ENCODE measurements at places on chromosomes 2 and 18. TPM values are rescaled to one million over a fixed set of nuclear protein-coding genes. Genes with fewer than 3 reads are reported as not detected.

- ATAC-seq, result no peak
Measured at GRCh38 chr18:75863696-75864095, 436.2 kb upstream of the SMIM21 start.

Gene ACMSD
- total RNA-seq, result not detected

DNA sequence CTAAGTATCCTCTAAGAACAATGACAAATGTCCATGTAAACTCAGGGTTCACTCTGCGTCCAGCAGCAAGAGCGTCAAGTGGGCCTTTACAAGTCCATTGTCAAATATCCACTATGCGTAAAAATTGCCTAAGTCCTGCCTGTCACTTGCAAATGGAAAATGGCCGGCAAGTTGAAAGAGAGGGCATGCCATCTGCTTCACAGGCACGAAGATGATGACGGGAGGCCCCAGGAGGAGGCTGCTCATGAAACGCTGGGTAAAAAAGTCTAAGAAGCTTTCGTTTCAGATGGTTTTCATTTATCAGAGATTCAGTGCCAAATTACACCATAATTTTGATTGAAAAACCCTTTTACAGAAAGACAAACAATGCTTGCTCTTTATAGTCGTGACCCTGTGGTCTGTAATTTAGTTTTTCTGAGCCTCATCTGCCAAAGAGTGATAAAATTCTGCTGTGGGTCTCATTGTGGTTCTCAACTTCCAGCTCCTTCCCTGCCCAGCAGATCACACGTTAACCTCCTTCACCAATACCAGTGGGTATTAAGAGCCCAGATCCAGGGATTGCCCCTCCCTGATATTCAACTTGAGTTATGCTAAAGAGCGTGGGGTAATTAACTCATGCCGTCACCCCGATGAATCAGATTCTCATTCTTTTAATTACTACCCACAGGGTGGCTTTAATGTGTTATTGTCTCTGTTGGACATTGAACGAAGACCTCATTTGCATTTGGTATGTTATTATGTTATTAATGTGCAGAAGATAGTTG lies 160.2 kb upstream of the ALKAL2 start:
- no peak for ATAC-seq

GRCh38 chr2:159728629-159729028 lies 16.3 kb downstream of the MARCHF7 start:
- ATAC-seq, result no peak

Gene ALPP
- total RNA-seq, result not detected

DNA sequence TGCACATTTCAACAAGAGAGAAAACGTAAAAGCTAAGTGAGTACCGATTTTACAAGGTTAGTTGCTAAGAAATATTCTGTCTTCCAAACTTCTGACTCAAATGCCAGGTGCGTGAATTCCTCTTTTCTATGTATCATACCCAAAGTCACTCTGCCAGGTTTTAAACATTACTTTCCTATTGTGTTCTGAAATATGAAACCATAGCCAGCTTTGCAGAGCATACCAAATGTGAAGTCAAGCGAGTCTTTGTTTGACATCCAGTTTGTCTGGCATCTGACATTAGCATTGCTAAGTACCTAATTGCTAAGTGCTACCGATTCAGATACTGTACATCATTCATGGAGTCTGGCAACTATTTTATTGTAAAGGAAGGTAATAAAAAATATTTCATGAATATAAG lies 321.9 kb upstream of the GALNT5 start:
- peak; percentile 88 for ATAC-seq

- ATAC-seq, result no peak
Measured at GRCh38 chr2:48770181-48770580, 14.7 kb upstream of the LHCGR start.

DNA sequence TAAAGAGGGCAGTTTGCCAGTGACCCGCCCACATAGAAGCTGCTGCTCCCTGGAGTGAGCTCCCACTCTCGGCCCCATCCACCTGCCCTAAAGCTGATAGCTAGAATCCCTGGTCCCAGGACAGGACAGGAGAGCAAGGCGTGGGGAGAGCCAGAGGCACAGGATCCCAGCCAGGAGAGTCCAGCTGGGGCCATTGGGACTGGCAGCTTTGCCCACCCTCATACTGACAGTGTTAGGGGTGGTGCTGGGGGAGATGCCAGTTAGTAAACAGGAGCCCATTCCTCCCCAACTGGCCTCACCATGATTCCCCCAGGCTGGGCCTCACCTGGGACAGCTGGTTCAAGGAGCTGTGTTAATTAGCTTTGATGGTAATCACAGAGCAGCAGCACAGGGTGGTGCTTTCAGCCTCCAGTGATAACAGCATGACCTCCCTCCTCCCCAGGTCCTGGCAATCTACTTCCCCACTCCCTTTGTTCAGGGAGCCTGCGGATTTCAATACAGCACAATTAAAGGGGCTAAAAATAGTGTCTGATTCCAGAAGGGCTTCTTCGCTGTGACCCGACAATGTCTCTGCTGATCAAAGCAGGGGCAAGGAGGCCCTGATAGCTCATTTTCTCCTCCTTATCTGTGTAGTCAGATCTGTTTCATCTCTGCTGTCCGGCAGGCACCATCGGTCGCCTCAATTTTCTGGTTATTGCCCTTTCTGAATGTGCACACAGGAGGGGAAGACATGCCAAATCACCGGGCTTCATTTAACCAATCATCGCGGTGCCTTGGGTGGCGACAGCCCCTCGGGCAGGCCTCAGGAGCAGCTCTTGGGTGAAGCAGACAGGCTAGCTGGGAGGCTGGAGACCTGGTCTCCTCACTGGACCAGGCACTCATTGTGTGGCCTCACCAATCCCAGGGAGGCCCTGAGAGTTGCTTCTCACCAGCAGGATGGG lies 119.9 kb upstream of the TEX51 start:
- no peak for ATAC-seq

DNA sequence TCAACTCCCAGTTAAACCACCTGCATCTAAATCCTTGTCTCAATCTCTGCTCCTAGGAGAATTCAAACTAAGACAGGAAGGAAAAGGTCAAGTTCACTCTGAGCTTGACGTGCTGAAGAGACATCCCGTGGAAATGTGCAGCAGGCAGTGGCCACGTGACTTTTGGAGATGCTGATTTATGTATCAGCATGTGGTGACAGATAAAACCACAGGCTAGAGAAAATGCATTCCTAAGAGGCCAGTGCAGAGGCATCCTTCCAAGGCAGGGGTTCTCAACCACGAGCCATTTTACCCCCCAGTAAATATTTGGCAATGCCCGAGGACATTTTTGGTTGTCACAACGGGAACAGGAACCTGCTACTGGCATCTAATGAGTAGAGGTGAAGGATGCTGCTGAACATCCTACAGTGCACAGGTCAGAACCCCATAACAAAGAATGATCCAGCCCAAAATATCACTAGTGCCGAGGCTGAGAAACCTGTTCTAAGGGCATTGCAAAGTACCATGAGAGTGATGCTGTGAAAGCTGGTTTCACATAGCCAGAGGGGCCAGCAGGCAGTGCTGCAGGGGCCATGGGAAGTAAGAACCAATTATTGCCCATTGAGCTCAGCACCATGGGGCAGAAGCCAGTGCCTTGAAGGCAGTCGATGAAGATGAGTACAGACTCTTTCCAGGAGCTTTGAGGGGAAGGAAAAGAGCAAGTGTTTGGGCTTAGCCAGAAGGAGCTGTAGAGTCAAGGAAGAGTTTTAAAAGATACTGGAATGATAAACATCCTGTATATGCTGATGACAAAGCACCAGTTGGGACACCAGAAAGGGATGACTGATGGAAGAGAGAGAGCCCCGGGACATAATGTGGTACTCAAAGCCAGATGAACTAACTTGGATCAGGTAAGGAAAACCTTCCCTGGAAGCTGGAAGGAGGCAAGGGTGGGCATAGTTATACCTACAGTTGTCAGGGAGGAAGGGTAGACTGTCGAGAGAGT lies 174.6 kb downstream of the HAUS1 start:
- ATAC-seq, result no peak

Gene TEKT4
- not detected for total RNA-seq

DNA sequence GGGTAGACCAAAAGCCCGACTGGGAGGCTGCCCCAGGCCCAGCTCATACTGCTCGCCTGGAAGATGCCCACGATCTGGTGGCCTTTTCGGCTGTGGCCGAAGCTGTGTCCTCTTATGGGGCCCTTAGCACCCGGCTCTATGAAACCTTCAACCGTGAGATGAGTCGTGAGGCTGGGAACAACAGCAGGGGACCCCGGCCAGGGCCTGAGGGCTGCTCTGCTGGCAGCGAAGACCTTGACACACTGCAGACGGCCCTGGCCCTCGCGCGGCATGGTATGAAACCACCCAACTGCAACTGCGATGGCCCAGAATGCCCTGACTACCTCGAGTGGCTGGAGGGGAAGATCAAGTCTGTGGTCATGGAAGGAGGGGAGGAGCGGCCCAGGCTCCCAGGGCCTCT lies 61.7 kb downstream of the TET3 start:
- ATAC-seq, result no peak

Gene PDCL3
- total RNA-seq, result 24.4 TPM

DNA sequence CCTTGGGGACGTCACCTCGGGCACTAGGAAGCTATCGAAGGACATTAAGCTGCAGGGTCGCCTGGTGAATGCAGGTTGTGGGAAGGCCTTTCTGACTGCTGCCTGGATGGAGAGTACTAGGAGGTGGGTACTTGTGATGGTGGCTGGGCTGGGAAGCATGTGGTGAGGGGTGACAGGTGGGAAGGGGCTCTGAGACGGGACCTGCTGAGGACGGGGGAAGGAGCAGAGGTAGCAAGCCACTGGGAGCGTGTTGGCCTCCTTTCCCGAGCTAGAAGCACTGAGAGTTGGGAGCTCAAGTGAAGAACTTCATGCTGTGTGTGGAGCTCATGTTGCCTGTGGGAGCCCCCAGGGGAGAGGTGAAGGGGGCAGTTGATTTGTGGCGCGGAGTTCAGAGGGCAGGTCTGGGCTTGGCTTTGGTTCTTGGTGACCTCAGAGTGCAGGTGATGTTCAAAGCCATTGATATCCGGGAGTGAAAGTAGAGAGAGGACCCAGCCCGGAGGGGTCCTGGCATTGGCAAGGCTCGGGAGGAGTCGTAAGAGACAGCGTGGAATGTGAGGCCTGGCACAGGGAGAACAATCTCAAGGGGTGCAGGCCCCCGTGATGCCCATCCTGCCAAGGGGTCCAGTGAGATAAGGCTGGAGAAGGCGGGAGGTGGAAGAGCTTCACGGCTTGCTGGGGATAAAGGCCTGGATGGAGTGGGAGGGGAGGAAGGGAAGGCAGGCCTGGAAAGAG lies 13.2 kb downstream of the MROH2A start:
- ATAC-seq, result no peak

- ATAC-seq, result no peak
Measured at GRCh38 chr2:73823916-73824523, 4.7 kb upstream of the STAMBP start.

GRCh38 chr2:32553829-32554432 lies 73.9 kb upstream of the TTC27 start:
- ATAC-seq, result peak; percentile 50

DNA sequence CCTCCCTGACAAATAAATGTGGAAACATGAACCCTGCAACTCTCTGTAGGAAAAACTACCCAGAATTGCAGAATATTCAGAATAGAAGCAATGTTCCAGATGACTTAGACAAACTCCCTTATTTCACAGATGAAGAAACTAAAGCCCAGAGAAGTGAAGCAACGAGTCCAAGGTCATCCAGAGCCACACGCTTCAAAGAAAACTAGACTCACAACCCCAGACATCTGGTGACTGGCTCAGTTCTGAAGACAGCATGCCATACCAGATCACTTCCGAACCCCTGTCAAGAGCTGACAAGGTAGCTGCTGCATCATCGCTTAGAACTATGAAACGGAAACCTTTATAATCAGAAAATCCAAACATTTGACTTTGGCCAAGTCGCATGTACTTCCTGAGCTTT lies 101.3 kb downstream of the PID1 start:
- no peak for ATAC-seq

DNA sequence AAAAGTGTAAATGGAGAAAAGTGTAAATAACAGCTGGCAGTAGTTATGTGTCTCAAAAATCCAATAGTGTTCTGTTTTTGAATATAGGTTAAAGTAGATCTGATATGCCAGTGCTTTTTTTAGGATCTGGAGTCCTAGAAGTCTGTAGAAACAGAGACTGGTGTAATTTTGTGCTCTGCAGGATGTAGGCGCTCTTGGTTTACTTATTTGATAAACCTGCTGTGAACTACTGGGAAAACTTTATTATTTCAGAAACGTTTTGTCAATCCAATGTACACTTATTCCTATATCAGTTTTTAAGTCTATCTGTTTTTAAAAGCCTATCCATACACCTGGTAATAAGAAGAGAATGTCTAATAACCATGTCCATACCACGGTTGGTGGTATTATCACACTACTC lies 530.8 kb upstream of the ZNF804A start:
- ATAC-seq, result no peak

GRCh38 chr2:72142570-72143440 lies 4.9 kb downstream of the CYP26B1 start:
- ATAC-seq, result peak; percentile 30

Gene UXS1
- 18.2 TPM for total RNA-seq

Gene SERPINB3
- 879 TPM for total RNA-seq

GRCh38 chr2:216406826-216407225 lies 5.5 kb upstream of the SMARCAL1 start:
- ATAC-seq, result no peak

DNA sequence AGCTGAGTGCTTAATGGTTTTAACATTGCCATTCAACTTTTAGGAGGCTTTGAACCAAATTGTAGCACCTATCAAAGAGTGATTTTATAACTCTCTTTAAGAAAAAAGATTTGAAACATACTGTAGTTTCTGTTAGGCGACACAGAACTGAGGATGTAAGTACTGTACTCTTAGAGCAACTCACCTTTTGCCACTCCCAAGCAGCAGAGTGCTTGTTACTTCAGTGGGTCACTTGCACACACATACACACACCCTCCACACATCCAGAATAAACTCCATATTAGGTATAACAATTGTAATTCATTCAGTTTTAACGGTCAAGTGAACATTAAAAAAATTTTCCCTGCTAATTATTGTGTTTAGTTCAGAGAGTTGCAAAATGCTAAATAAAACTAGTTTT lies 118.3 kb downstream of the CAMKMT start:
- no peak for ATAC-seq

DNA sequence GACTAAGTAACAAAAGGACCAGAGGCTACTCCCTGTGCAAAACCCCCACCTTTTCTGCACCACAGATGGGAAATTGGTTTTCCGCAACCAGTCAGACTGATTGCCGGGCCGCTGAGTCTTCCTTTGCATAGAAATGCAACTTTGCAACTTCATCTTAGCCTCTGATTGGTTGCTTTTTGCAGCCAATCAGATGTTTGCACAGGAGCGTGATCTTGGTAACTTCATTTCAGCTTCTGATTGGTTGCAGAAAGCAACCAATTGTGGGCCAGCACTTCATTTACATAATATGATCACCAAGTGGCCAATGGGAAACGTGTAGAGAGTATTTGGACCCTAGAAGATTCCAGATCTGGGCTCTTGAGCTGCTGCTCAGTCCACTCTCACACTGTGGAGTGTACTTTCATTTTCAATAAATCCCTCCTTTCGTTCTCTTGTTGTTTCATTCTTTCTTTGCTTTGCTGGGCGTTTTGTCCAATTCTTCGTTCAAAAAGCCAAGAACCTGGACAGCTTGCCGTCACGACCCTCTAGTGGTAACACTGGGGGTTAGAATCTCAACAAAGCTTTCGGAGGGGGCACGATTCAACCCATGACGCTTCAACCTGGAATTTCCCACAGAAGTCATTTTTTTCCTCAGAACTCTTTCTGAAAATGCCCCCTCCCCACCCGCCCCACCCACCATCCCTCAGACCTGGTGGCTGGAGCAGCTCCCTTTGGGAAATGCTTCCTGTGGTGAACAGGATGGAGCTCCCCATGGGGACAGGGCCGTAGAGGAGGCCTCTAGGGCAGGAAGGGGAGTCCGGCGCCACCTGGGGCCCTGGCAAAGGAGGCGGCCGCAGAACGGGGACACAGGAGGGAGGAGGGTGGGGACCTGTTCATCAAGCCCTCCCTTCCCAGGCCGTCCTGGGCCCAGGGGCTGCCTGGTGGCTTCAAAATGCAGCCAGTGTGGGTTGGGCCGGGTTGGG lies 31.8 kb upstream of the KCNF1 start:
- no peak for ATAC-seq

Data from esophagus mucosa (tissue), 1 donor.